Skin of body (tissue), 3 donors: ENCODE measurements at places on chromosomes 7 and 10. TPM values are rescaled to one million over a fixed set of nuclear protein-coding genes. Genes with fewer than 3 reads are reported as not detected.

The HKDC1 gene
- total RNA-seq, result 0.10 TPM

The MKRN1 gene
- 75.2 TPM for total RNA-seq

The TFEC gene
- total RNA-seq, result 2.2 TPM

The CREB5 gene
- total RNA-seq, result 52.7 TPM
